ENCODE measurements at places on chromosomes 6 and 20.

- DNase-seq = no peak
Observed at GRCh38 chr6:7073082-7073820, 34.5 kb upstream of the RREB1 start.

- DNase-seq = peak; percentile 51
Observed at GRCh38 chr6:44253307-44254101, 3.8 kb downstream of the SLC35B2 start.

- no peak for DNase-seq
Observed at GRCh38 chr20:13525225-13525940, 113.3 kb downstream of the TASP1 start.

- no peak for DNase-seq
Observed at GRCh38 chr6:138105880-138106664, 1.1 kb downstream of the PERP start.

GRCh38 chr20:62961310-62961783 lies 8.8 kb downstream of the SLC17A9 start:
- DNase-seq = no peak
